ENCODE measurements at places on chromosomes 11 and 22.

DNA sequence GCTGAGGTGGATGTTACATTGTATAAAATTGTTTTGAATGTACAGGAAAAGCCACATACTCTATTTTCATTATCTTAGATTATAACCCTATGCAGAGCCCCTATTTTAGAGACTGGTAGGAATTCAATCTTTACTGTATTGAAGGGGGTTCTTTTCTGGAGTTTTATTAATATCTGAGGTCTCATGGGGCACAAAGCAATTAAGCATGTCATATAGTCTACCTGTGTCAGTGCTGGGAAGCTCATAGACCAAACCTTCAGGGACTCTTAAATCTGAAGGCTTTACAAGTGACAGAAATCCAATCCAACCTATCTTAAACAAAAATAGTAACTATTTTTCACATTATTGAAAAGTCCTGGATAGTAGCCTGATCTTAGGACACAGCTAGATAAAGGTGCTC is 733.7 kb downstream of the NELL1 start:
- no peak overlapping the region for H3K4me3 ChIP-seq
- H3K36me3 ChIP-seq = no peaks in the 10 kb centered on the region
- no peaks in the 10 kb centered on the region for H3K27me3 ChIP-seq
- DNase-seq = no peak
- no peak overlapping the region for H3K27ac ChIP-seq

DNA sequence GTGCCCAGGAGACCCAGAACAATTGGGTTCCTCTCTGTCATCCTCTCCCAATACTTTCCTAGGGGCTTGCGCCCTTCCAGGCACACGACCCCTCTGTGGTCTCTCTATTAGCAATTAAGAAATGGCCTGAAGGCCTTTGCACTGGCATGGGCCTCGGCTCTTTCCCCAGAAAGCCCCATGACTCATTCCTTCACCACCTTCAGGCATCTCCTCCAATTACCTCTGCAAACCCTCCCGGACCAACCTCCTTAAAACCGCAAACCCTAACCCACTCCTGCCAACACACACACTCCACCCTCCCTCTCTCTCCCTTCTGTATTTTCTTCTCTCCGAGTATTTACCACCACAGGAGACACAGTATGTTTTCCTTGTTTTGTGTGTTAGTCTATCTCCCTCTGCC is 36.7 kb downstream of the LARGE1 start:
- no peak overlapping the region for H3K4me3 ChIP-seq
- peaks cover 4% of the 10 kb centered on the region for H3K27me3 ChIP-seq
- no peak overlapping the region for H3K27ac ChIP-seq
- H3K4me1 ChIP-seq = no peaks in the 10 kb centered on the region
- DNase-seq = no peak

GRCh38 chr11:119121811-119122124 is 388 bp downstream of the HINFP start:
- no peak for DNase-seq
- H3K36me3 ChIP-seq = peaks cover 8% of the 10 kb centered on the region
- H3K27me3 ChIP-seq = peaks cover 6% of the 10 kb centered on the region
- H3K4me3 ChIP-seq = peak overlapping the region; percentile 96

GRCh38 chr11:69940246-69940610 is 121.0 kb upstream of the FGF3 start:
- H3K4me1 ChIP-seq = no peaks in the 10 kb centered on the region
- no peak for DNase-seq
- no peaks in the 10 kb centered on the region for H3K36me3 ChIP-seq
- no peak overlapping the region for H3K4me3 ChIP-seq
- H3K27me3 ChIP-seq = peaks cover 5% of the 10 kb centered on the region

DNA sequence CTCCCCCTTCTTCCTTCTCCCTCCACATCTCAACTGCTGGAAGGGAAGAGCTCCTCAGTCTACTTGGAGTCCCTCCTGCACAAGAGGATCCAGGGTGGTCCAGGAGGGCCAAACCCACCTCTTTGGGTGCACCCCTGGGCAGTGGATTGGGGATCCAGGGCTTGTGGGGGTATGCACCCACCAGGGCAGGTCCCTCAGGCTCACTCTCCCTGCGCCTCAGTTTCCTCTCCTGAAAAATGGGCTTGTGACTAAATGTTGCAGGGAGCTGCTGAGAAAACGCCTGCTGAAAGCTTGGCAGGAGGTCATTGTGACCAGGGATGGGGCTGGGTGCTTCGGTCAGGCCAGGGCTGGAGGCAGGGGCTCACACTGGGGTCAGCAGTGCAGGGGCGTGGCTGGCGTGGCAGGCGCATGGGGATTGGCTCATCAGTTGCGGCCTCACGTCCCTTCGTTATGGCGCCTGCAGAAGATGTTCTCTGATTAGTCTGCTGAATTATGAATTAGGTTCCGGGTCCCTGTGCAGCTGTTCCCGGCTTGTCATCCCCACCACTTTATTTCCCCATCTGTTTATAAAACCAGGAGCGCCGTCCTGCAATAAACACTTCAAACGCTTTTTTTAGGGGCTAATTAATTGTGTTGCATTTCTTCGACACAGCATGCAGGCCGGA is 25.7 kb upstream of the CCDC188 start:
- no peaks in the 10 kb centered on the region for H3K4me1 ChIP-seq
- H3K4me3 ChIP-seq = no peak overlapping the region
- H3K27ac ChIP-seq = no peak overlapping the region
- DNase-seq = no peak
